Liver (tissue), 10 donors: ENCODE measurements at places on chromosomes 4 and X.
A peak's percentile ranks its signal among the peaks of the same experiment; 100 is the strongest.

DNA sequence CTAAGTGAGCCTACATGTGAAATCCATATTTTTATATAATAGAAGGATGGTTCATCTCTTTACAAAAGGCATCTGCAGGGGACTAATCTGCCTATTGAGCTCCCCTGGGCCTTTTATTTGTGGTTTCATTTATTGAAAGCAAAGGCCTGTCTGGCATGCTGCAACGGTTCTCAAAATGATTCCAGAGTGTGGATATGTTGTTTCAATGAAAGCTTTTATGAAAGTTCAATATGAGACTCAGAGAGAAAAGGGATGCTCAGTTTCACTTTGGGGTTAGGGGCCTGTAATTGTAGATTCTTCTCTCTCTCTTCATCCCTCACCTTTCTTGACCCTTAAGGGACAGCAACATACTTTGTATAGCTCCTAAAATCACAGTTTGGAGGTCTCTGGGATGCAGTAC lies 204.2 kb upstream of the CASK start:
- no peak for DNase-seq

DNA sequence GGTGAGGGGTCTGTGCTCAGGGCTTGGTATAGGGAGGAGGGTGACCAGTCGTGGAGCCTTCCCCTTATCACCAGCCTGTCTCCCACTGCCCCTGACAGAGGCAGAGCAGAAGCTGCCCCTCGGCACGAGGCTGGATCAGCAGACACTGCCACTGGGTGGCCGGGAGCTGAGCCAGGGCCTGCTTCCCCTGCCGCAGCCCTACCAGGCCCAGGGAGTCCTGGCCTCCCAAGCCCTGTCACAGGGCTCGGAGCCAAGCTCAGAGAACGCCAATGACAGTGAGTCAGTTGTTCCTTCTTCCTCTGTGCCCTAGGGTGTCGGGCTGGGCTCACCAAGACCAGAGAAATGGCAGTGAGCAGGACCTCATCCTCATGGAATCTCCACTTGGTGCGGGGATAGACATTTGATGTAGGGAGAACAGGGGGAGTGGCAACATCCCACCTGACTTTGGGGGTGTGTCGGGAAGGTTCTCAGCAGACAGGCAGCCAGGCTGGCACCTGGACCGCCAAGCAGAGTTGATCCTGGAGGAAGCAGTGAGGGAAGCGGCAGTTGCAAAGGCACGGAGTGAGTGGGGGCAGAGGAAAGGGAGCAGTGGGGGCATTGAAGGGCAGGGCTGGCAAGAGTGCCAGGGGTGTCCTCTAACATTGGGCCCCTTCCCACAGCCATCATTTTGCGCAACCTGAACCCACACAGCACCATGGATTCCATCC lies 14.3 kb upstream of the UBA1 start:
- no peak for DNase-seq

DNA sequence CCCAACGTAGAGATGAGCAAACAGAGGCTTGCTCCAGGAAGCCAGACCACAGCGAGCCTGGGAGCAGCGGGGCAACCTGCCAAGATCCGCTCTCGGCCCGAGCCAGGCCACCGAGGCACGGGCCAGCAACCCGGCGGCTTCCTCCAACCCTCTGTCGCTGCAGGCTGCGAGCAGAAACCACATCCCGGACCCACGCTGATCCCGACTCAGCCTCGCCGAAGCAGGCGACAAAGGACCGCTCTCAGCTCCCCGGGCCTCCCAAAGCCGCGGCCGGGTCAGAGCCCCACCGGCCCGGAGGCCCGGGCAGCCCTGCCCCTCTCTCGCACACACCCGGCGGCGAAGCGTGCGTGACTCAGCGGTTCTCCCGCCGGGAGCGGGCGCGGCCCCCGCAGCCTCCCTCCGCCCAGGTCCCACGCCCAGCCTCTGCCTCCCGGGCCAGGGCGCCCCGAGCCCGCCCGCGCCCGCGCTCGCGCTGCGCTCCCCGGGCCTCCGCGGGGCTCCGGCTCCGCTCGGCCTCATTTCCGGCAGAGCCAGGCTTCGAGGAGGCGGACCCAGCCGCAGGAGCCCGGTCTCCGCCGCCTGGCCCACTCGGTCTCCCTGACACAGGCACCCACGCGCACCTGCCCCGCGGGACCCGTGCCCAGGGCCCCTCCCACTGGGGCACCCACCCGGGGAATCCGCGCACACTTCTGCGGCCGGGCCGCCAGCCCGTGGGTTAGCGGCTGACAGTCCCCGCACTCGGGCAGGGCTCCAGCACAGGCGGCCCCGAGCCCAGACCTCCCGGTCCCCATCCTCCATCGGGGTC lies 1.7 kb downstream of the PPP2R2C start:
- peak; percentile 37 for DNase-seq

- no peak for DNase-seq
Observed at GRCh38 chr4:6991771-6992557, 51.2 kb upstream of the TADA2B start.

GRCh38 chr4:77156912-77157858 lies at the start of gene CCNG2:
CCNG2 (plus strand) TSS chr4:77157207; CDS start chr4:77158533, 1,326 bp downstream.
- peak; percentile 80 for DNase-seq

DNA sequence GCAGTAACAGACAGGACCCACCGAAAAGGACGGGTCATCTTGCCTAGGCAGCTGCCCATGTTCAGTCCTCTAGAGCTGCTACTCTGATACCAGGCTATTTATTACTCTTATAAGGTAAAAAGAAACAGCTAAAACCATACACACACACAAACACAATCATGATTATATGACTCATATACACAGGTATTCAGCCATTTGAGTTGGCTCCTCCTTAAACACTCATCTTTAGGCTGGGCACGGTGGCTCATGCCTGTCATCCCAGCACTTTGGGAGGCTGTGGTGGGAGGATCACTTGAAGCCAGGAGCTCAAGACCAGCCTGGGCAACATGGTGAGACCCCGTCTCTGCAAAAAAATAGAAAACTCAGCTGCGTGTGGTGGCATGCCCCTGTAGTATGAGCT lies 76.6 kb downstream of the F11 start:
- no peak for DNase-seq

DNA sequence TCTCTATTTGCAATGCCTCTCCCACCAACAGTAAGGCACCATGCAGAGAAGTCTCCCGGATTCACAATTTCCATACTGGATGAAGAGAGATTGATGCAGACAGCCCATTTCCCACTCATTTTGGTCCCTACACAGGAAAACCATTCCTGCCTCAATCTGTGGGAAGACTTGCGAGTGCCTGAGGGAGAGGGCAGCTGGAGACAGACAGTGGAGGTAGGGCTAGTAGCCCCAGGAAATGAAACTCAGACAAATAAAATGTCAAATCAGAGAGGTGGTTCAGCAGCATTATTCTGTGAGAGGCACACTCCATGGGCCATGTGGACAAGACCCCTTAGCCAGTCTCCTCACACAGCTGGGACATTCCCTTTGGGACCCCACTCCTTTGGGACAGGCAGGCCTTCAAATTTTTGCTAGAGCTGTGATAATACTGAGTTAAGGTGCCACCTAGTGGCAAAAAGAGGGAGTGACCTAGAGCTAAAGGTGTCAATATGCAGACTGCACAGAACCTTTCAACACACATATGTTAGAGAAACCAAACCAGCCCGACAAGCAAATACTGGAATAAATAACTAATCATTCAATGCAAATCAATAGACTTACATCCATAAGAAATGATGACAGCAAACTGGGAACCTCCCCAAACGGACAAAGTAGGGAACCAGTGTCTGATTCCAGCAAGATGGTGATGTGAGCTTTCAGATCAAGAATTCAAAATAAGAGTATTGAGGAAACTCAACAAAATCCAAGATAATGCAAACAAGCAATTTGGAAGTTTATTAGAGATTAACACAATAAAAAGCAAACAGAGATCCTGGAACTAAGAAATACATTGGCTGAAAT lies 1865.3 kb upstream of the AGA start:
- no peak for DNase-seq

GRCh38 chr4:74166818-74167217 lies 8.9 kb downstream of the MTHFD2L start:
- DNase-seq: no peak

- DNase-seq: no peak
Observed at GRCh38 chrX:80765220-80765625, 44.5 kb downstream of the BRWD3 start.

DNA sequence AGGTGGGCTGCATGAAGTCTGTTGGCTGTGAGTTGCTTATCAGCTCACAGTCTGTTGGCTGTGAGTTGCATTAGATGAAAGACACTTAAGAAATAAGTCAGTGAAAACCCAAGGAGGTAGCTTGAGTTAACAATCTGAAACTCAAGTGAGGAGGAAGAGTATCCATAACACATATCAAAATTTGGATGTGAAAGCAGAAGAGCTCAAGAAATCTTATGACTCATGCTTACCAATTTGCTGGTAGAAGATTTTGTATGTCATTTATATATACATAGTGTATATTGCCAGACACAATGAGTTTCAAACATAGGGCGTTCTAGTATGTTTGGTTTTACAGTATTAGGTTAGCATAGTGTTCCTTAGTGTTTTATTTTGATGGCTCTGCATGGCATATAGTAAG lies 107.4 kb downstream of the DDIT4L start:
- no peak for DNase-seq

DNA sequence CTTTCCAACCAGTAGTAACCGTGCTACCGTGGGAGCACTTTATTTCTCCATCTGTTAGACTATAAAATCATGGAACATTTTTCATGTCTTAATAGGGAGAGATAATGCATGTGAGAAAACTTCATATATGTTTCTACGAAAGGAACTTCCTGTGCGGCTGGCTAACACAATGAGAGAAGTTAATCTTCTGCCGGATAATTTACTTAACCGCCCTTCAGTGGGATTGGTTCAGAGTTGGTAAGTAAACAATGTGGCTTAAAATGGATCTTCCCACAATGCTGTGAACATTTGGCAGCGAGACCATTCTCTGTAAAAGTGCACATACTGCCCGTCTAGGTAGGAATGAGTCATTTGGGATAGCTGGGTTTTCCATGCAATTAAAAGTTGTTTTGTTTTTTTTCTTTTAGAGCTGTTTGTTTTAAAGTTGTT lies 29.6 kb downstream of the PDK3 start:
- no peak for DNase-seq

DNA sequence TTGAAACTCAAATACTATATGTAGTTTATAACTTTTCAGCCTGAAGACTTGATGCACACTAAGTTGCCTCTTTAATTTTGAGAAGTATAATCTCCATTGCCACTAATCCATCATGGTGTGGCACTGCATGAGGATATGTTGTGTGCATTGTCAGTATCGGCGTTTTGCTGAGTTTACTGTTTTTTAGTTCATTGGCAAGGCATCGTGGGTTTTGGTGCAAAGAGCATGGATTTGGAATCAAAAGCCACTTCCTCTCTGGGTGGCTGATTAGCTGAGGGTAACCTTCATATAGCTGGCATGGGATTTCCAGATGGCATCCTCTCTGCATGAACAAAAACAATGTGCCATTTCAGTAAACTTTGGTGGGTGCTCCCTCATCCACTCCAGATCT lies 38.7 kb downstream of the FHL1 start:
- no peak for DNase-seq

DNA sequence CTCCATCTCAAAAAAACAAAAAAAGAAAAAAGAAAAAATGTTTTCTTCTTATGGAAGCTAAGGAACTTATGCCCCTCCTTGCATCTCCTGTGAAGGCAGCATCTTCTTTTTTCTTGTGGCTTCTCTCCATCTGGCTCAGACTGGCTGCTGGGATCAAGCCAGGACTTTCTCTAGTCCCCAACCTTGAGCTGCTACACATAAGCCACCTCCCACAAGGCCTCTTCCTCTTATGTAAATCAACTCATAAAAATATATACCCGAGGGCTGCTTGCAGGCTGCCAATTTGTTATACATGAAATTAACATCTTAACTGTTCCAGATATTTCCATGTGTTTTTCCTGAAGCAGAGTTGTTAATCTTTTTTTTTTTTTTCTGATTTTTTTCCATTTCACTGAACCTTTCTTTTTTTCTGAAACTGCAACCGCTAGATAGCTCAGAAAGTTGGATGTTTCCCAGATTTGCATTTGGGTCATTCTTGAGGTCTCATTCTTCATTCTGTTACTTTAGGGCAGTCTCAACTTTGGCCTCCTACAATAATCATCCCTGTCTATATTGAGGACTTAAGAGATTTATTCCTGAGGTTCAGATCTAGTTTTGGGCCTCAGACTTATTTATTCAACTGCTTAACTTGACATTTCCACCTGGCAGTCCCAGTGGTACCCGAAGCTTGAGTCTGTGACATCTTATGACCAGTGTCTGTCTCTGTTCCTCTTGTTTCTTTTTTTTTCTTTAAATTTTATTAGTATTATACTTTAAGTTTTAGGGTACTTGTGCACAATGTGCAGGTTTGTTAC lies 10.3 kb downstream of the SNX25 start:
- no peak for DNase-seq

- no peak for DNase-seq
Observed at GRCh38 chr4:15188605-15189539, 186.6 kb downstream of the CPEB2 start.

GRCh38 chr4:101464596-101464995 lies 117.3 kb upstream of the PPP3CA start:
- DNase-seq: no peak

GRCh38 chrX:68822641-68823410 lies 6.0 kb upstream of the EFNB1 start:
- DNase-seq: no peak

DNA sequence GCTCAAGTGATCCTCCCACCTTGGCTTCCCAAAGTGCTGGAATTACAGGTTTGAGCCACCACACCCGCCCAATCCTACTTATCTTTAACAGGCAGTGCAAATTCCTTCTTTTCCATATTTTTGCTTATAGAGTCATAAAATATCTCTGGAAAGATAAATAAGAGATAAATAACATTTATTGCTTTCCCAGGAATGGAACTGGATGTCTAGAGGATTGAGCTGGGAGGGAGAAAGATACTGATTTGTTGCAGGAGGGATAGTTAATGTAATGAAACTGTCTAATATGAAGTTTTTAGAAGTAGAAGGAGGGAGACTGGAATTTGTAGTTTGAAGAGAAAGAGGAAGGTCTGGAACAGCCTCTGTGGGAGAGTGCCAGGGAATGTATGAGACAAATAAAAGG lies 20.2 kb downstream of the ITGB1BP2 start:
- DNase-seq: no peak

- no peak for DNase-seq
Observed at GRCh38 chr4:98126141-98126540, 17.1 kb downstream of the STPG2 start.

DNA sequence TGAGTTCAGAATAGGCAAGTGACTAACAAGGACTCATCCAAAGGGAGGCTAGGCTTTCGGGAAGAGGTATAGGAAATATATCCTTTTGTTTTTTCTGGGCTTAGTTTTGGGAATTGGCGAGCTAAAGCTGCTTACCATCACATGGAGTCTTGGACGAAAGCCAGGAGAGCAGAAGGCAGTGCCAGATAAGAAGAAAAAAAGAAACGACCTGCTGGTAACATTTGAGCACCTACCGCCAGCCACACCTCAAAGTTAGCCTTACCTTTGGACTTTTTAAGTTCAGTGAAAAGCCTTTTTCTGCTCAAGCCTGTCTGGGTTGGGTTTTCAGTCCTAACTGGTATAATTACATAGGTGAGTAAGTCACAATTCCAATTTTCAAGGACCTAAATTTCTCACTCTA lies 85.1 kb upstream of the LCORL start:
- DNase-seq: no peak

DNA sequence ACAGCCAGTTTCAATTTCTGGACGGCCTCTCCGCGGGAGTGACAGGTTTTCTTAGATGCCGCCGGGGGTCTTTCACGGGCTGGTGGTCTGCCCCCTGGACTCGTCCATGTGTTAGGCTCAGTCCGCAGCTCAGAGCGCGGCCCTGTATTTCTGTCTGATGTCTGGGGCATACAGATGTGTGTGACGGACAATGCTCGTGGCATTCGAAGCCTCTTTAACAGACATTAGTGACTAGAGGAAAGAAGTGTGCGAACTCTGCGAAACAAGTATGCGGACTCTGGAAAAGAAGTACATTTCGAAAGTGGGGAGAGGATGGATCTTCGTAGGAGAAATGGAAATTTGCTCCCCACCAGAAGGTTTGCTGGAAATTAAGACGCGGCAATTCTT lies 793 bp upstream of the DCUN1D4 start:
- no peak for DNase-seq
